ENCODE measurements at places on chromosomes 11 and 22.

DNA sequence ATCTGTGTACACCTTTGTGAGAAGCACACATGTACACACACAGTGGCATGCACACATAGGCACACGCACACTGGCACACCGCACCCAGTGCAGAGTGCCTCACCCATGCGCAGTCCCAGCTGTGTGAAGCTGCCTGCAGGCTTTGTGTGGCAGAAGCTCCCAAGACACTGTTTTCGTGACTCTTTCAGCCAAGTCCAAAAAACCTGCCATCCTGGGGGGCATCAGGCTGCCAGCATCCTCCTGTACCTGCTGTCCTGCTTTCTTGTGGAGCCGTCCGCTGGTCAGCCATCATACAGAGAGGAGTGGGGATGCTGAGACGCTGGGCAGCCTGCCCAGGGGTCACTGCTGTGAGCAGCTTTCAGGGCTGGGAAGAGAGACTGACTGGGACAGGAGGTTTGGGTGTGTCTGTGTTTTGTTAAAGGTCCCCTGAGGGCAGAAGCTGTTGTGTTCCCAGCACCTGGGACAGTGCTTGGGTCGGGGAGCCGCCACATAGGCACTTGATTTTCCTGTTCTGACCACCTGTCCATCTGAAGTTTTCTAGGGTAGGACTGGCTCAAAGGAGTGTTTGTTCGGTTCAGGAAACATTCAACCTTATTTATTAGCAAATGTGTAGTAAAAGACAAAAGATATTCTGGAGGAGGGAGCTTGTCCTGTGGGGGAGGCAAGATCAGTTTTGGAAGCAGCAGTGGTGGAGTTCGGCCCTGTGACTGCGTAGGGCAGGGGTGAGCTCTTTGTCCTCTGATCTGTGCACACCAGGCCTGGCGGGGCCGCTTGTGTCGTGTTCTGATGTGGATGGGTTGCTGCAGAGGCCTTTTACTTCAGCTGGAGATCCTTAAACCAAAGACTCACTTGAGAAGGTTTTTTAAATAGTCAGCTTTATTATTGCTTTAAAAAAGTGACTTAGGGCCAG lies 29.7 kb downstream of the AP2A2 start:
- DNase-seq: peak; percentile 67

DNA sequence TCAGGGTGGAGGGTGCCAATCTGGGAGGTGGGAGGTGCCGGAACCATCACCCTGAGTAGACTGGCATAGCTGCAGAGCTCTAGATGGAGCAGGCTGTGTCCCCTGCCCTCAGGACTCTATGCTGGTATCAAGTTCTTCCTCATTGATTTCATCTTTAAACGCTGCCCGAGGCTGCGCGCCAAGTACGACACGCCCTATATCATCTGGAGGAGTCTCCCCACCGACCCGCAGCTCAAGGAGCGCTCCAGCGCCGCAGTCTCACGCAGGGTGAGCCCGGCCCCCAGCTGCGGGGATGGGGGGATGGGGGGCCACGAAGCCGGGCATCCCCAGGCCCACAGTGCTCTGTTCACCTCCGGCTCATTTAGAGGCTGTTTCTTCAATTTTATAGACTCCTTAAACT lies 52.5 kb downstream of the GRAMD4 start:
- no peak for DNase-seq

- no peak for DNase-seq
Measured at GRCh38 chr11:125274774-125275173, 110.2 kb downstream of the PKNOX2 start.

- no peak for DNase-seq
Measured at GRCh38 chr22:32584650-32585049, 110.0 kb downstream of the FBXO7 start.

GRCh38 chr11:6587360-6587953 lies 16.0 kb downstream of the RRP8 start:
- DNase-seq: peak; percentile 63

GRCh38 chr11:47148270-47148669 lies 28.4 kb downstream of the ARFGAP2 start:
- no peak for DNase-seq

- DNase-seq: no peak
Measured at GRCh38 chr11:47924184-47924691, 56.1 kb upstream of the PTPRJ start.

GRCh38 chr11:72446929-72447769 lies 12.8 kb upstream of the CLPB start:
- DNase-seq: no peak

DNA sequence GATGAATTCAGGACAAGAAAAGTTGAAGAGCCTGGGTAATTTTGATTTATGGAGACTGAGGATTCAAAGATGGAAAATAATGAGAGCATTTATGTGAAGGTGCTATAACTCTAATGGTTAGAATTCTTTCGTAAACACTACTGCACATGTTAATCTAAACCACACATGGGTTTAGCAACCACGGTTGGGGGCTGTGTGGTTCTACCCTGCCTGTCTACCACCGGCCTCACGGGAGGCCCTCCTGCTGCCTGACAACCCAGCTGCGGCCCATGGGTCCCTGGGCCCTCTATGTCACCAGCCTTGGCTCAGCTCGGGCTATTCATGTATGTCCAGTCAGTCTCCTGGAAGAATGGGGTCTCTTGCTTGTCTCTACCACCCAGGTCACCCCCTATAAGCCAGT lies 68.5 kb upstream of the ARFGAP3 start:
- DNase-seq: no peak

DNA sequence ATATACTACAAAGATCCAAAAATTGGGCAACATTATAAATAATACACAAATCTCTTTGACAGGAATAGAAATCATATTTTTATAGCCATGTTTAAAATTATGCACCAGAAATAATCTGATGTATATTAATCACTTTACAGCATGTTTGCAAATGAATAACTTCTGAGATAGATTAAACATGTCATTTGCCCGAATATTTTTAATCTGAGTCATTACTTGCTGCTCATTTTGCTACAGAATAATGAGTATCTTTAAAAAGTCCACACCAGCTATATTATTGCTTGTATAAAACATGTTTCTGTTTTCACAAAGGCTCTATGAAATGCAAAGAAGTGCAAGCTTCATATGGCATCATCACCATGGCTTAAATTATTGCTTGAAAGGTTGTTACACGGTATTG lies 336.8 kb downstream of the GUCY1A2 start:
- DNase-seq: no peak

- peak; percentile 98 for DNase-seq
Measured at GRCh38 chr11:72040491-72041363, 39.6 kb downstream of the NUMA1 start.

DNA sequence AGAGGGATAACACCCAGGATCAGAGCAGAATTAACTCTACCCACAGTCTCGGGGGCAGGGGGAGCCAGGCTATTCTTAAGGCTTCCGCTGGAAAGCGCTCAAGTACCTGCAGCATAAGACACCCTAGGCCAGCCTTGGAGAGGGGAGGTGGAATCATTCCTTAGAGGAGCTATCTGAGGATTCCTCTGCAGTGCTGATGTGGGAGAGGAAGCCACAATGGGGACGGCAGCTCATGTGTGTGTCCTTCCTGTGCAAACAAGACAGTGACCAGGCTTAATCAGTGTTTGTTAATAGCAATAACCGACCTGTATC lies 382.2 kb upstream of the CADM1 start:
- DNase-seq: no peak

GRCh38 chr11:94928117-94928990 lies 45.0 kb downstream of the CWC15 start:
- DNase-seq: no peak

GRCh38 chr11:15806217-15806616 lies 550.1 kb downstream of the SOX6 start:
- DNase-seq: no peak

DNA sequence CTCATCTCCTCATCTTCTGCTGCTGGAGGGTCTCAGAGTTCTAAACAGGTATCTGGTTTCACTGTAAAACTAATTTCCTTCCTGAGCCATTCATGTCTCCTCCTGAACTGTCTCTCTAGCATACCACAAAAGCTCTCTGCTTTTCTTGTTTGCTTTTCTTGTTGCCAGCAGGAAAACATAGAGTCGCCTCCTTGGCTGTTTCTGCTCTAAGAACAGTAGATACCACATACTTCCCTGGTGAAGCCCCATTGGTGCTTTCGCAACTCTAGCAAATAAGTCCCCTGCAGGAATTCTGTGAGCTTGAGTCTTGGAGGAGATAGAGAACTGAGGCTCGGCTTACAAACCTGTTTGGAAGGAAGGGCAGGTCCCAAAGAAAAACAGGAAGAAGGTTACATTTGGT lies 7.0 kb downstream of the DIXDC1 start:
- no peak for DNase-seq

DNA sequence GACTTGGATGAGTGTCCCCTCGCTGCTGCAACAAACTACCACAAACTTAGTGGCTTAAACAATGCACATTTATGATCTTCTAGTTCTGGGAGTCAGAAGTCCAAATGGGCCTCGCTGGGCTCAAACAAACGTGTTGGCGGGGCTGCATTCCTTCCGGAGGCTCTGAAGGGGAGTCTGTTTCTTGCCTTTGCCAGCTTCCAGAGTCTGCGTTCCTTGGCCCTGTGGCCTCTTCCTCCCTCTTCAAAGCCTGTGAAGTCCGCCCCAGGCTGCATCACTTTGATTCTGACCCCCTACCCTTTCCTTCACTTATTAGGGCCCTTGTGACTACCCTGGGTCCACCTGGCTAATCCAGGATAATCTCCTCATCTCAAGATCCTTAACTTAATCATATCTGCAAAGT lies 80.3 kb upstream of the NECTIN1 start:
- peak; percentile 62 for DNase-seq

GRCh38 chr11:131889146-131889577 lies 518.7 kb downstream of the NTM start:
- DNase-seq: no peak

GRCh38 chr22:45312415-45312814 lies 2.7 kb downstream of the FAM118A start:
- no peak for DNase-seq

- no peak for DNase-seq
Measured at GRCh38 chr11:1667121-1667850, 29.7 kb upstream of the KRTAP5-6 start.

DNA sequence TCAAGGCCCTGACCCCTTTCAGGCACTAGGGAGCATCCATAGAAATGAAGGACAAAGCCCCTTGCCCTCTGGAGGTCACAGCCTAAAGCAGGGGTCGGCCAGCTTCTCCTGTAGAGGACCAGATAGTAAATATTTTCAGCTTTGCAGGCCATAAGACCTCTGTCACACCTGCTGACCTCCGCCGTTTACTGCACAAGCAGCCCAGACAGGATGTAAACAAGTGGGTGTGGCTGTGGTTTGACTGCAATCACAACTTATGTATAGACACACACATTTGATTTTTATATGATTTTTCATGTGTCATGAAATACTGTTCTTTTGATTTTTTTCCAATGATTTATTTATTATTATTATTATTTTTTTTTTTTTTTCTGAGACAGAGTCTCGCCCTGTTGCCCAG lies 34.3 kb downstream of the KIAA1671 start:
- no peak for DNase-seq

- no peak for DNase-seq
Measured at GRCh38 chr22:27094633-27095308, 437.4 kb downstream of the MIAT start.

- peak; percentile 51 for DNase-seq
Measured at GRCh38 chr22:36277482-36278291, 24.8 kb downstream of the APOL1 start.
